ENCODE measurements at places on chromosomes 5 and 9.

GRCh38 chr5:176849611-176850227 lies 39.4 kb downstream of the UNC5A start:
- no peak for DNase-seq

- DNase-seq, result no peak
These were observed 1.0 kb upstream of the EFNA5 start for GRCh38 chr5:107671742-107672210.

DNA sequence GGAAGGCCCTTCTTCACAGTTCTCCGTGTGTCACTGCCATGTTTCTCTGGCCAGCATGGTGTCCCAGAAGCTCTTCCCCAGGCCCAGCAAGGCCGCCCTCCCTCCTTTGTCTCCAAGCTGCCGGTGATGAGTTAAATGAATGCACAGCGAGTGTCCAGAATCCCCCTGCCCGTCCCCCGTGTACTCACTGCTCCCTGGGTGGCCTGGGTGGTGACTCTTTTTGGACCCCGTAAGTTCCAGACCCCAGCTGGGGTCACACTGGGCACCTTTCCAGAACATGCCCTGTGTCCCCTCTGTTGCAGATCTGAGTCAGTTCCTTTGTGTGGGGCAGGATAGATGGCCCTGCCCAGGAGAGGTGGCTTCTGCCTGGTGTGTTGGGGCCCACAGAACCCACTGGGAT lies 95.0 kb downstream of the MRPL36 start:
- DNase-seq, result no peak

DNA sequence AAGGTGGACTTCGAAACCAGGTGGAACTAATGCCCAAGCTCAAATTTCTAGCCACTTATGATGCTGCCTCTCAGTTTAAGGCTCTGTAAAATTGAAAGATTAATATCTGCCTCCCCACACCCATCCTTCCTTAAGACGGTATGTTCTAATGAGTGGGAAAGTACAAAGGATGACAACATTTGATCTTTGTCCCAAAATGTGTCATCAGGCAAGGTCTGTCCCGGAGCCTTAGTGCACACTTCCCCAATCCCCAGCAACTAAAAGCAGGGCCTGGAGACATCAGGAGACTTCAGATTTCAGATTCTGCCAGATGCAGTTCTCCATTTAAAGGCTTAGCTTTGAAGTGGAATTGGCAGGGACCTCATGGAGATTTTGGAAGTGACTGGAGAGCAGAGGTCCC lies 316.5 kb downstream of the ASTN2 start:
- no peak for DNase-seq

DNA sequence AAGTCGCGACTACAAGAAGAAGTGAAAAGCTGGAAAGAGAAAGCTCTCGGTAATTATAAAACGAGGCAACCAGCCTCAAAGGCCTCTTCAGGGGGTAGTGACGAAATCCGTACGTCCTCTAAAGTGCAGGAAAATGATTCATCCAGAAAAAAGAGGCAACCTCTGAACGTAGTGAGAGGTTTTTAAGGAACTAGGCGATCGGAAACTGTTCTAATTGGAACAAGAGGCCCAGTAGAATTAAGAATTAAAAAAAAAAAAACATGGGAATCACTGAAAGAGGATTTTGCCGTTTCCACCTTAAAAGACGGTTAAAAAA lies 1.0 kb downstream of the CSNK1A1 start:
- DNase-seq, result no peak

DNA sequence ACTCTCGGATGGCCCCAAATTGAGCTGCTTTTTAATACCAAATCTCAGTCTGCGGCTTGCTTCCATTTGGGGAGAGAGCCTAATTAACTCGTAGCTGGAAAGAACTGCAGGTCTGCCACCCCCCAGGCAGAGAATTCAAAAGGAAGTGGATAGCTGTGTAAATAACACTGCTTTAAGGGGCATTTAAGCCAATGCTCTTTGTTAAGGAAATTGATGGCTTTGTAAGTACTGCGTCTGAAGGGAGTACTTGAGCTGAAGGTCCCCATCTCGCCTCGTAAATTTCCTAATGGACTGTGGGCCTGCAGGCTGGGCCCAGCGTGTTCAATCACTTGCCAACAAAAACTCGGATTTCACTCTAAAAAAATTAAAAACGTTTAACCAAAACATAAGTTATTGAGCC lies 132.7 kb downstream of the PAPPA start:
- no peak for DNase-seq

- DNase-seq, result no peak
These were observed 39.7 kb upstream of the SPRY4 start for GRCh38 chr5:142364251-142365145.

DNA sequence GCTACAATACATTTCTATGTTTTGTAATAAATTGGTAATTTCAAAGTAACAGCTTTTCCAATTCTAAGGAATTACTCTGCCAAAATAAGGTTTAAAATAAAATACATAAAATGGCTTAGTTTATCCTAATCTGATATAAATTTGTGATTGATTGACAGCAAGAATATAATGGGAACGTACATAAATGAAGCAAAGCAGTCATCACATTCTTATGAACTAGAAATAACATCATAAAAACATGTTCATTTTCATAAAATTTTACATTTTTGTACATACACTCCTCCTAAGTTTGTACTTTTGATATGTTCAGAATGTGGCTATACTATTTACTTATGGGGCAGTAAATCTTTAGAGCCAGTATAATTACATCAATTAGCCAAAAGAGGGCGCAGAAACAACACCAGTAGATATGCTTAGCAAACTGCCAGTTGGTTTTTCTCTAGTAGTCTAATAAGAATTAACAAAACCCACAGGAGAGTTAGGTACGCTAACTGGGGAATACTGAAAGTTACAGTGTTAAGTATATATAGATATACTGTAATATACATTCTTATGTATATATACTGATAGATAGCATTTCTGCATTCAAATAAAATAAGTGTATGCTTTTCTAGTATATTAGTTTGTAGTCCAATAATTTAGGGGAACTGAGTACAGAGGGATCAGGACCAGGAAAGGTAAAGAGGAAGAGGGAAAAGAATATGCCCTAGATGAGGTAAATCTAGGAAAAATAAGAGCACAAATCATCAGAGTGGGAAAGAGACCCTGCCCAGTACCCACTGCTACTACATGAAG lies 76.8 kb downstream of the ZDHHC21 start:
- DNase-seq, result peak; percentile 5

GRCh38 chr5:169009123-169009522 lies 291.8 kb downstream of the SLIT3 start:
- DNase-seq, result no peak

GRCh38 chr5:68273717-68274409 lies 58.3 kb downstream of the PIK3R1 start:
- no peak for DNase-seq

GRCh38 chr5:138978080-138978479 lies 102.9 kb upstream of the LRRTM2 start:
- DNase-seq, result no peak

- DNase-seq, result no peak
These were observed 185.3 kb downstream of the PCSK1 start for GRCh38 chr5:96247708-96248107.

- DNase-seq, result no peak
These were observed 439.3 kb upstream of the KLF4 start for GRCh38 chr9:107928701-107929371.

- DNase-seq, result no peak
These were observed 5.6 kb upstream of the GZMA start for GRCh38 chr5:55096861-55097260.

- no peak for DNase-seq
These were observed 700.2 kb upstream of the PTPRD start for GRCh38 chr9:11312966-11313365.

- DNase-seq, result no peak
These were observed 135.4 kb upstream of the IER5L start for GRCh38 chr9:129313331-129313955.

GRCh38 chr9:76657265-76657664 lies 107.0 kb upstream of the PCA3 start:
- DNase-seq, result no peak

GRCh38 chr9:8962084-8962483 lies 1162.5 kb upstream of the DMAC1 start:
- no peak for DNase-seq

DNA sequence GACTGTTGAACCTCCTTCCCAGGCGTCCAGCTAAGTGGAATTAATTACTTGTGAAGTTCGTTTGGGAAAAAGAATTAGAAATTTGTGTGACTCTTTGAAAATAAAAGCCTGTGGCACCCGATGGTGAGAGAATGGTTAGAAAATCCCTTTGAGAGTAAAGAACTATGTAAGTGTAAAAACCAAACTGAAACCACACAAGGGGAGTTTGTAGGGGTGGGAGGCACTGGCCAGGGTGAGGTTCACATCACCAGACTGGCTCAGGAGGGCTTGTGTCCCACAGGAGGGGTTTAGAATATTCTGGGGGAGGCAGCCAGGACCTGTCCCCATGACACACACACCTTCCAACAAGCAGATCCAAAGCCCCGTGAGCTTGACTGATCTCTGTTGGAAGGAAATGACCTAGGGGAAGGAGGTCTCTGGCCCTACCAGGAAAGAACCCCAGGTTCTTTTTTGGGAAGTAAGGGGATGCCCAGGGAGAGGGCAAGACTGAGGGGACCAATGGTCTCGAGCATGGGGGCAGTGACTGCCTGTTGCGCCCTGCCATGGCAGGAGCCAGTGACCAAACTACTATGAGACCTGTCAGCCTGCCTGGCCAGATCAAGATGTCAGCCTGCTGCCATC lies 4.3 kb downstream of the SPATA24 start:
- DNase-seq, result no peak

DNA sequence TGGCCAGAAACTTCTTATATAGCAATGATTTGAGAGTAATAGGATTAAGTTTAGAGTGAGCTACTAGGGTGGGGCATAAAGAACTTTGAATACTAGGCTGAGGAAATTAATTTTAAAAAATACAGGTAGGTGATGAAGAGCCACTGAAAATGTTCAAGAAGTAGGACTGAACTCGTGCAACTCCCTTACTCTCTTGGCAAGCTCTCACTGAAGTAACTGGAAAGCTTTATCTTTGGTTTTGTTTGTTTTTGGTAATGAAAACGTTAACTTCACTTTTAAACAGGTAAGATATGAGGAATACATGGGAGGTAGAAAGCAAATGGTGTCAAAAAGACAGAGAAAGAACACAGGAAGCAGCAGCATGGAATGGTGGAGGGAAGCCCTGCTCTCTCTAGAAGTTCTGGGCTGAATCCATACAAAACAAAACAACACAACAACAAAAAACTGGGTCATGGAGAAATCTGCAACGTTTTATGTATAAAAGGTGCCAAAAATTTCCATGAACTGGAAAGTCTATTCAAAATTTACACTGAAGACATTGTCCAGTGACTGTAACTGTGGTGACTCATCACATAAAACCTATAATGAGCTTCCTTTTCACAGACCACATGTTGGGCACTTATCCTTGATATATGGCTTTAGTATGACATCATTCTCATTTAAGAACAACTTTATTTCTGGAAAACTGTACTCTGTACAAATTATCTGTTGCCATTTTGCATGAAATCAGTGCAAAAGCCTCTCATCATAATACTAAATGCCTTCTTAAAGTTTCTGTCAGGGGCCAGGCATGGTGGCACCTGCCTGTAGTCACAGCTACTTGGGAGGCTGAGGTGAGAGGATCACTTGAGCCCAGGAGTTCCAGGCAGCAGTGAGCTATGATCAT lies 91.2 kb upstream of the CHD1 start:
- peak; percentile 24 for DNase-seq

GRCh38 chr9:86279839-86280238 lies 2.5 kb downstream of the ISCA1 start:
- DNase-seq, result no peak

- no peak for DNase-seq
These were observed 740.4 kb upstream of the RIOK2 start for GRCh38 chr5:97923496-97923895.

- no peak for DNase-seq
These were observed 20.0 kb upstream of the PURA start for GRCh38 chr5:140093866-140094265.

GRCh38 chr9:125805586-125805985 lies 58.4 kb downstream of the PBX3 start:
- no peak for DNase-seq

GRCh38 chr5:180739271-180739670 lies 587 bp downstream of the OR2Y1 start:
- no peak for DNase-seq

DNA sequence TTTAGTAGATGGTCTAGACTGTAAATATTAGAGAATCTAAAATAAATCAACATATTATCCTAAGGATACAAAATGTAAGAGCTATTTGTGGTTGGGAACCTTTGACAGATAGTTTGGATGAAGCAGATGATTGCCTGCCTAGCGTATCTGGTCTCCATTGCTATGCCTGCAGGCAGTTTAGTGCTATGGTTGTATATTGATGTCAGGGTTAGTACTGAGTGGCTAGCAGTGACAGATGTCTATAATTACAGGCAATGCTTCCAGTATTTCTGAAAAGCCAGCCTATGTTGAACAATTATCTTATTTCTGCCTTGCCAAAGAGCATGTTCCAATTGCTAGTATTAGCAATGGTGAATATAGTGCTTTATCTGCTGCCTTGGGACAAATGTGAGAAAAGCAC lies 151.3 kb upstream of the TLX3 start:
- no peak for DNase-seq

GRCh38 chr9:79670269-79670961 lies 98.7 kb downstream of the TLE4 start:
- DNase-seq, result no peak

DNA sequence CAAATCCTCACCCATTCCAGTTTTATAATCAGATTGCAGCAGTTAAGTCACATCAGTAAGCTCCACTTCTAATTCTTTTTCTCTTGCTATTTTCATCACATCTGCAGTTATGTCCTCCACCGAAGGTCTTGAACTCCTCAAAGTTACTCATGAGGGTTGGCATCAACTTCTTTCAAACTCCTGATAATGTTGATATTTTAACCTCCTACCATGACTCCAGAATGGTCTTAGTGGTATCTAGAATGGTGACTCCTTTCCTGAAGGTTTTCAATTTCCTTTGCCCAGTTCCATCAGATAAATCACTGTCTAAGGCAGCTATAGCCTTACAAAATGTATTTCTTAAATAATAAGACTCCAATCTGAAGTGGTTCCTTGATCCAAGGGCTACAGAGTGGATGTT lies 53.8 kb upstream of the EDIL3 start:
- DNase-seq, result no peak

DNA sequence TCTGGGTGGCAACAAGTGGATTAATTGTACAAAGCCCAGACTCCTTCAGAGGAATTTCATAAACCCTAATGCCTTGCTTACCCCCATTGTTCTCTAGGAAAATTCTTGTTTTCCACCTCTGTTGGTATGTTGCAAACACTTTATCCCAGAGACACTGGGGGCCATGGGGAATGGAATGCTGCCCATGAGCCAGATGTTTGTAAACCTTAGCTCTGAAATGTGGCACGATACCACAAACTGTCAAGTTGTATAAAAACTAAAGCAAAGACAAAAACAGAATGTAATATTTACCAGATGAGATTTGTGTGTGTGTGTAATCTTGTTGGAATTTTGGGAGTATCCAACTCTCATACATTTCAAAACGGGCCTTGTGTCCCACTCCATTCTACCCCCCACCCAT lies 465.0 kb downstream of the EBF1 start:
- no peak for DNase-seq
